ENCODE measurements at places on chromosomes 16 and 17. TPM values are rescaled to one million over a fixed set of nuclear protein-coding genes. Genes with fewer than 3 reads are reported as not detected.

Gene MARF1
- total RNA-seq: 20.7 TPM

Gene PRSS22
- not detected for total RNA-seq

Gene SCNN1B
- 1.6 TPM for total RNA-seq

Gene FMNL1
- total RNA-seq: 19.7 TPM

Gene PRDM7
- total RNA-seq: not detected

Gene NTN3
- total RNA-seq: not detected

Gene GRB7
- 19.3 TPM for total RNA-seq

Gene SP6
- total RNA-seq: 1.1 TPM

Gene TNFRSF13B
- not detected for total RNA-seq

Gene KCNJ18
- total RNA-seq: not detected

Gene OSGIN1
- total RNA-seq: 15.7 TPM

Gene CLEC3A
- total RNA-seq: not detected

Gene NKIRAS2
- 31.3 TPM for total RNA-seq

Gene RAB26
- total RNA-seq: 0.19 TPM

Gene ADAD2
- not detected for total RNA-seq

Gene CRISPLD2
- total RNA-seq: 428 TPM

Gene C16orf92
- not detected for total RNA-seq

Gene APOH
- not detected for total RNA-seq

Gene FAAP100
- 28.0 TPM for total RNA-seq
